Omental fat pad (tissue), 4 donors: ENCODE measurements at places on chromosomes 3 and 15. TPM values are rescaled to one million over a fixed set of nuclear protein-coding genes. Genes with fewer than 3 reads are reported as not detected.

ITIH1 gene
- total RNA-seq = not detected

MAP1A gene
- total RNA-seq = 2.5 TPM

ZKSCAN7 gene
- total RNA-seq = 1.8 TPM

DNA sequence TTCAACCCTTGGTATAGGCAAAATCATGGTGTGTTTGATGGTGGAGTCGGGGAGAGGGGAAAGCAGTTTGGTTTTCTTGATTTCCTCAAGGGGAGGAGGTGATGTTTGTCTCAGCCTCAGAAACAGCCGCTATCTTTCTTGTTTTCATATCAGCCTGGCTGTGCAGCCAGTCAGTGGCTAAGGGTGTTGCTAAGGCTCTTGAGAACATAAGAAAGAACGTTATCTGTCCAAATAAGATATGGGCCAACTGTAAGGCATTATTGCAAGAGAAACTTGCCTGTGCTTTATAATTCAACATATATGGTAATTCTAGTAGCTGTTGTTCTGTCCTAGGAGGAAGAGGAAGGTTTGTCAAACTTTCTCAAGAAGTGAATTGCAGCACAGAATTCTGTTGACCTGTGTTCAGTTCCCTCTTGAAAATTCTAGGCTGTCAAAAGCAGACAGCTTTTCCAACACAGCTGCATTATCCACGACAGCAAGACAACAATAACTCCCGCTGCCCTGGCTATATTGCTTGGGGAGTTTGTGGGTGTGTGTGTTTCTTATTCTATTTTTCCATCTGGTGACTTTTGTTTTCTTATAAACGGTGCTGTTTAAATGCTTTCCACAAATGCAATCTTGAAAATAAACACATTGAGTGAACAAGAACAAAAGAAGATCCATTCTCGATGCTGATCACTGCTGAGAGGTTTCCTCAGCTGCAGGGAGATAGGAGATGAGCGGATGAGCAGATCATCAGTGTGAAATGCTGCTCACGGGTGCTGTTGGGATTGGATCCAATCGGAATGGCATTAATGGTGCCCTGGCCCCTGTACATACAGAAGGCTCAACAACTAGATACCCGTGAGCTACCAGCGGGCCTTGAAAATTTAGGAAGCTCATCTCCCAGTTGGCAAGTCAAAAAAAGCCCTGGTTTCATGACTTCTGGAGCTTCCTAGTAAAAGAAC is 90.8 kb upstream of the TNFAIP8L3 start:
- no peak for DNase-seq

DNA sequence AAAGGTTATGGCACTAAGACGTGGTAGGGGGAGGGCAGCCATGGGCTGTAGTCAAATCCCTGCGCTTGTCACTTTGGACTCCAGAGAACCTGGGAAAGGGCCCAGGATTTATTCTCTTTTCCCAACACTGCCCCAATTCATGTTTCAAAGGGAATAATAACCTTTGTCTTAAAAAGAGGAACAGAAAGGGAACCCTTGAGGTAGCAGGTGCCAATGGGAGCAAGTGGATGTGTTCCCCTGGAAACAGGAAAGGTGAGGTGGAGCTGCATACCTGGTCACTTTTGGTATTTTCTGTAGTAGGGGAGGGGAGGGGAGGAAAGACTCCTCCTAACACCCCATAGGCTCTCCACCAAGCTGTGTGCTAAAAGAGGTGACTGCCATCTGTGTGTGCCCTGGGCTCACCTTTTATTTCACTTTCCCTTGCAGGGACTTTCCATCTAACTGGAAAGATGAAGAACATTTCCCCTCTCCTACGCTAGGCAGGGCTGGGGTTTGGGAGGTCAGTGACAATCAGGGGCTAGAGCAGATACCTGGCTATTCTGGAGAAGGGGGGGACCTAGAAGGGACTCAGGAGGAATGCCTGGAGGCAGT is 6.1 kb upstream of the CHST14 start:
- DNase-seq = no peak

DNA sequence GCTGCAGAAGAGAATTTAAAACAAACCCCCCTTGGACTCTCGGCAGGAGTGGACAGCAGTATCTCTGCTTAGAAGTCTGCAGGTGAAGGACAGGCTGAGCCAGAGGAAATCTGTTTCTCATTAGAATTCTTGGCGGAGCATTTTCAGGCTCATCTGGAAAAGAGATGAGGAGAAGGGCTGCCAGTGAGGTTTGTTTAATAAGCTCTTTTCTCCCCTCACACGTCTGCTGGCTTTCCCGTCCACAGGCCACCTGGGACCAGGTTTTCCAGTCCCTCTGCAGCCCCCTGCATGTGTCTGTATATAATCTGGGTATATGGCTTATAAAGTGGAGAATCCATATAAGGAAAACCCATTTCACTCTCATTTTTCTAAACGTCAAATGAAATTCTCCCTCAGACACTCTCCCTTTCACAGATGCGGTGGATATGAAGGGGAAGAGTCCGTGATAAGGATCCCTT is 155.4 kb upstream of the TPM1 start:
- DNase-seq = no peak

- no peak for DNase-seq
Observed at GRCh38 chr3:160331127-160331937, 67.7 kb downstream of the IFT80 start.

DNA sequence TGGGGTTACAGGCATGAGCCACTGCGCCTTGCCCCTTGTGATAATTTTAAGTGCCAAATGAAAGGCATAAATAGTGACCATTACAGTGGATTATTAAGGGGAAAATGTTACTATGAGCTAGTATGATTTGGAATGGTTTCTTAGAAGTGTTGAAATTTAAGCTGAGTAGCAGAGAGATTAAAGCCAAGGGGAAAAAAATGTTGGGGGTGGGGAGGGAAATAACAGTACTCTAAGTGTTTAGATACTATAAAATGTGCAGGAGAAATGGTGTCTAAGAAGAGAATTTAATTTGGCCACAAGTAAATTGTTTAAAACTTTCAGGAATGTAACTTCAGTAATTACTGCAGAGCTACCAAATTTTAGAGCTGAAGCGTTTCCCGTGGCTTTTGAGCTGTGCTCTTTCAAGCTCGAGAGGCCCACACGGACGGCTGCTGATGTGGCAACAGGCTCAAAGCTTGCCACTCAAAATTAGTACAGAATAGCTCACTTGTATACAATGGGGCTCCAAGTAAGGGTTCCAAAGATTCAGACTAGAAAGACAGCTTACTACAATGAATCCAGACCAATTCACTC is 23.9 kb upstream of the SLC12A8 start:
- DNase-seq = no peak

DNA sequence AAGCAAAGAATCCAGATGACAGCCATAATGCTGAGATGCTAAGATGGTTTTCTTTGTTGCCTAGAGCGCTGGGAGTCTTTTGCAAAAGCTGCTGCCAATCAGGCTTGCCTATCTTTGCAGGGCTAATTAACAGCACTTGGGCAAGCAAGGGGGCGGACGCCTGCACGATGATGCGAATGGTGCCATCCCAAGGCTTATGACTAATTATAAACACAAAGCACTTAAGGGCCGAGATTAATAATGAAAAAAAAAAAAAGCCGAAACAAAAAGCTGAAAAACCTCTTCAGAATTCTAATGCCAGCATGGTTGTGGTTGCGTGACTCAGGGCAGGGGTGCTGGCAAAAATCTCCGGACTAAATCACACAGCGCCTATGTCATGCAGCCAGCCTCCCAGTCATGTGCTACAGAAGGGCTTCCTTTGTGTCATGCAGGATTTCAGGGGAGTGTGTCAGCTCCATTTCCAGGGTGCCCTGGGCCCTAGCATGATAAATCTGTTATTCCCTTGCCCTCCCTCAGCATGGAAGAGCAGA is 185.0 kb upstream of the ANKRD28 start:
- DNase-seq = no peak

- DNase-seq = no peak
Observed at GRCh38 chr15:33699691-33700447, 268.4 kb upstream of the CHRM5 start.
